Stimulated activated CD4-positive, alpha-beta T cell treated with anti-CD3 and anti-CD28 coated beads, Interleukin-15, amount 100 ng/mL, for 1 hour (primary cell): ENCODE measurements at places on chromosomes 1 and 21.
A peak's percentile ranks its signal among the peaks of the same experiment; 100 is the strongest.

- no peak for DNase-seq
Observed at GRCh38 chr1:220124542-220124941, 30.6 kb downstream of the IARS2 start.

DNA sequence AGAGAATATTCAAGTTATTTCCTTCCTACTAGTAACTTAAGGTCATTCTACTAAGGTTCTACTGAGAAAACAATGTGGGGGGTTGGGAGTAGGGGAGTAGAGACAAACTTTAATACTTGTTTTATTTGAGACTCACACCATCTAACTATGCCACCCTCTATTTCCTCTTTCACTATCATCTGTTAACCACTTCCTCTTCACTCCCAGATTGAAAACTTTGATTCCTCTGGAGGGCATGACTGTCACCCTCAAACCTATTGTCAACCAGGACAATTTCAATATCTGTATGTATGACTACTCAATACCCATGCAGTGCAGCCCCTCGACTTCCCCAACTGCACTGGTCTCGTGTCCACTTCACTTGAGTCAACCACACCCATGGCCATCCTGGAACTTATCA lies 165.6 kb upstream of the POGK start:
- no peak for DNase-seq

DNA sequence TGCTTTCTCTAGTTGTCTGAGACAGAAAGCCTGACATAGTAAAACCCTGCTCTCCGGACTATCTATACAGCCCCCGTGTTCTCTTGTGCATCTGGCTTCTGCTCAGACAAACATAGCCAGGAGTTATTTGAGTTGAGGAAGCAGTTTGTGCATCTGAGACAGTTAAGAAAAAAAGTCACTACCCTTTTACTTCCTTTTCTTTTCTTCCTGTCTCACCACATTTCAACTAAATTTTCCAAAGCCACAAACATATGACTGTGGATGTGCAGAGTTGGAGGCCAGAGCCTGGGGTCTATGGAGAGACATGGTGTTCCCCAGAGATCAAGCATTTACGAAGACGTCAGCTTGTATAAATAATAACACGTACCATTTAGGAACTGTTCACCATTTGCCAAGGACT lies 158.5 kb upstream of the FGGY start:
- DNase-seq, result no peak

GRCh38 chr1:147072482-147073432 lies 99.5 kb downstream of the PRKAB2 start:
- no peak for DNase-seq

DNA sequence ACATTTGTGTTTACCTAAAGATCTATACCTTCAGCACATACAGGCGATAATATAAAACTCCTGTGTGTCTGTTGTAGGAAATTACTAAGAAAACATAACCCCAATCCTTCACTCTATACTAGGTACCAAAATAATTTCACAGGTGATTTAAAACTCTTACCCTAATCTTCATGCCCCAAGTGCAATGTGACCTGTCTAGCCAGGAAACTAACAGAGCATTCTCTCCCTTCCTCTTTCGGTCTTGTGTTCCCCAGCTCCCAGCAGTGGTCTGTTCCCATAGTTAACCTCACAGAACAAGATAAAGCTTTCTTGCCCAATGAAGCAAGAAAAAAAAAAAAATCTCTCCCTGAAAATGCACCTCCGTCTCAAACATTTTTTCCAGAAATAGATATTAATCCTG lies 493.5 kb downstream of the DPYD start:
- DNase-seq, result no peak

DNA sequence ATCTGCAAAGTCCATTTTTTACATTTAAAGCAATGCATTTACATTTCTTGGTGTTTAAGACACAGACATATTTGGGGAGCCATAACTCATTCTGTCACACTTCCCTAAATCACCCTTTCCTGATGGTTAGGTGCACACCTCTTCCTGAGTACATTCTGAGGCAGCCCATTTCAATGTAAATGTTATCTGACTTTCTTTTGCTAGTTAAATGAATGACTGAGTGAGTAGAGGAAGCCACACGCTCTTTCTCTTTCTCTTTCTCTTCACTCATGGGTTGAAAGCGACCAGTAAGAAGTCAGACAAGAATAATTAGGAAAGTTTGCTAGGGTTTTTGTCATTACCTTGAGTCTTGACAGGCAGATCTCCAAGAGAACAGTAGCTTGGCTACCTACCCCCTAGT lies 143.1 kb downstream of the S1PR1 start:
- DNase-seq, result no peak

DNA sequence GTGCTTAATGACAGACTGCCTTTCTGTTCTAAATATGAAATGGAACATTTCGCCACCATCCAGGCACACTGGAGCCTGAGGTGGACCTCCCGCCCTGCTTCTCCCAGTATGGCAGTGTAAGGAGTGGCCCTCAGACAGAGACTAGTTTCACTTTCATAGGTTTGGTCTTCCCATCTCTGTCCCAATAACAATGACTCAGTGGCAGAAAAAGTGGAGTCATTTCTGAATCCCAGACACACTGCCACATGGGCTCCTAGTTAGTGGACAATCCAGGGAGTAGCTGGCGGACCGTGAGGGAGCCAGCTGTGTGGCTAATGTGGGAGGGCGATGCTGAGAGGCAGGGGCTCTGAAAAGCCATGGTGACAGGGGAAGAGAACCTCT lies 95.6 kb upstream of the TSPAN2 start:
- DNase-seq, result no peak

DNA sequence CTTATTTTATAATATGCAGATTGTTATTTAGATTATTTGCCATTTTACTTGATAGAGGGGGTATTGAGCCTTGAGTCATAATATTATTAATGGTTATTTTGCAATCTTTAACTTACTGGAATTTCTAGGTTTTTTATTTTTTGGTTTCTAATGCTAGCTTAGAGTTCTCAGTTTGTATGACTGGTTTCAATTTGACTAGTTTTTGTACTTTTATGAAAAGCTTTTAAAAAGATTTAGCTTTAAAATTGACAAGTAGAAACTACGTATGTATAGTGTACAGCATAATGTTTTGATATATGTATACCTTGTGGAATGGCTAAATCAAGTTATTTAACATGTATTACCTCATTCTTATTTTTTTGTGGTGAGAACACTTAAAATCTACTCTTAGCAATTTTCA lies 41.5 kb downstream of the CEP350 start:
- DNase-seq, result no peak

- DNase-seq, result peak; percentile 35
Observed at GRCh38 chr21:44911384-44912157, 9.1 kb downstream of the ITGB2 start.

DNA sequence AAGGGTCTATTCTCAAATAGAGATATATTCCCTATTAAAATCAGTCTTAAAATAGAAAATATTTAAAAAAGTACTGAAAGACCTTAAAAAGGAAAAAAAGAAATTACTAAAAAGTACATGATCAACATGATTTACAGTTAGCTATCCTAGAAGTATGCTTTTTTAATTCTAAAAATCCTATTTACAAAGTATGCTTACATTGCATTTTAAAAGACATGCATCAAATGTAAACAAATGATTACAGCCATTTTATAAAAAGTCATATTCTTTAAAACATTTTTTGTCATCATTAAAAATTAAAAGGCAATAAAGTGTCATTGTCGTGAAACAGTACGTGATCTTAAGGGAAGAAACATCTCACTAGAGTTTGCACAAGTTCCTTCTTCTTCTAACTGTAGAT lies 7.9 kb upstream of the C1orf52 start:
- DNase-seq, result no peak

- DNase-seq, result no peak
Observed at GRCh38 chr1:231053493-231054162, 13.6 kb upstream of the FAM89A start.

DNA sequence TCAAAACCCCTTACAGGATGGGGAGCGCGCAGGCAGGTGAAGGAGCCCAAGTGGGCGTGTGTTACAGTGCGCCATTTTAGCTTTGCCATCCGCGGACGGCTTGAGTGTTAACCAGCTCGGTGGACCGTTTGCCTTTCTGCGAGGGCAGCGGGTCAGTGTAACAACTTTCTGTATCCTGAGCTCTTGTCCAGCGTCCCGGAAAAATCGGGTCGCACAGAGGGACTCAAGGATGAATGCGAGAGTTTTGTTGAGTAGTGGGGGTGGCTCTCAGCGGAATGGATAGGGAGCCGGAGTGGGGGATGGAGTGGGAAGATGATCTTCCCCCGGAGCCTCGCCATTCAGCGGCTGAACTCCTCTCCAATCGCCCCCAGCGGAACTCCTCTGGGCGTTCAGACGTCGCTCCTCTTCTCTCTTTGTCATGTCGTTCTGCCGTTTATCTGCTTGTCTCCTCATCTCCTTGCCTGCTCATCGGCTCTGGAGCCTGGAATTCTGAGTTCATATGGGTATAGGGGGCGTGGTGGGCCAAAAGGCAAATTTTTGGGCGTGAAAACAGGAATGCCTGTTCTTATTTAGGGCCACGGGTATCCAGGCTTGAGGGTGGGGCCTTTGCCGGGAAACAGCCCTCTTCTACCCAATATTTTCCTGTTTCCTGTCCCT lies 295.4 kb downstream of the CTH start:
- DNase-seq, result no peak

DNA sequence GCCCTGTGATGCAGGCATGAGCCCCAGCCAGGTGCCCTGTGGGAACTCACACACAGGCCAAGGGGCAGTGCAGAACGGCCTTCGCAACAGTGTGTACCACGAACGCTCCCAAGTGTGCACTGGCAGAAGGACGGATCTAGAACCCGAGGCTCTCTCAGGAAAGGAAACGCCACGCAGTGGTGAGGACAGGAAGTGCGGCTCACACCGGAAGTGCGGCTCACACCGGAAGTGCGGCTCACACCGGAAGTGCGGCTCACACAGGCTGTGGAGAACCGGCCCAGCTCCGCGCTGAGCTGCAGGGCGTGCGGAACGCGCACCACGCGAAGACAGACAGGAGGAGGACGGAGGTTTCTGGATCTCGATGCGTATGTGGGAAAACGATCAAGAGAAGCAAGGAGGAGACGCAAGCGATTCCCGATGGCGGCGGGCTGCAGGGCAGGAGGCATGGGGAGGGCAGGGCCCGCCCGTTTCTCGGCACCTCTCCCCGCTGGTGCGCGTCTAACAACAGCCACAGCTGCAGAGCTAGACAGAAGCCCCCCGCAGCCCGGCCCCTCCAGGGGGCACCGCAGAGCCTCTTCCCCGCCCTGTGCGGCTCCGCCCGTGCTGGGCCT lies 35.9 kb upstream of the TMEM52 start:
- DNase-seq, result no peak

- no peak for DNase-seq
Observed at GRCh38 chr1:234517110-234517802, 38.3 kb upstream of the TARBP1 start.

DNA sequence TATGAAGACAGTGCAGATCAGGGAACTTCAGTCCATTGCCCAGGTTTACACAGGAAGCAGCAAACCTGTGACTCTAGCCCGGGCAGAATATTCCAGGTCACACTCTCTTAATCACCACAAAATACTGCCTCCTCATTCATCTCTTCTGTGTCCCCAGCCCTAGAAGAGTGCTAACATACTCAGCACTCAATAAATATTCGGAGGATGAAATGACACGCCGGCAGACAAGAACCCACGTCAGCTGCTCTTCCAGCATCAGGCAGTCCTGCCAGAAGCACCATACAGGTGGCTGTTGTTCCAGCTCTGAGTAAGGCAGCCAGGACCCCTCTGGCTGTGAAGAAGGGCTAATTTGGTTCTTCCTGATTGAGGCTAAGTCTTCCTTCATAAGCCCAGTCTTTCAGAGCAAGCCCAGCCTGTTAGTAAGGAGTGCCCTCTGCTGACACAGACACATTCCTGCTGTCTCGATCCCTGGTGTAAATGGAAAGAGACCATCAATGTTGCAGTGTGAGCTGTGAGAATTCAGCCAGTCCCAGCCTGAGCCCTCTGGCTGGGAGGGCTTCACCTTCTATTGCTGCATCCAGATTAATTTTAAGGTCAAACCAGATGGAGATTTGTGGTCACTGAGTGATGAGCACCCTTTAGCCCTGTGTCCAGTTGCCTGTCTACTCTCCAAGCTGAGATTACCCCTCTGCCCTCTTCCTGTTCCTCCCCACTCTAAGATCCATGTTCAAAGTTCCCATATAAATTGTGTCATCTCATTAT lies 45.0 kb upstream of the KIRREL1 start:
- DNase-seq, result no peak

DNA sequence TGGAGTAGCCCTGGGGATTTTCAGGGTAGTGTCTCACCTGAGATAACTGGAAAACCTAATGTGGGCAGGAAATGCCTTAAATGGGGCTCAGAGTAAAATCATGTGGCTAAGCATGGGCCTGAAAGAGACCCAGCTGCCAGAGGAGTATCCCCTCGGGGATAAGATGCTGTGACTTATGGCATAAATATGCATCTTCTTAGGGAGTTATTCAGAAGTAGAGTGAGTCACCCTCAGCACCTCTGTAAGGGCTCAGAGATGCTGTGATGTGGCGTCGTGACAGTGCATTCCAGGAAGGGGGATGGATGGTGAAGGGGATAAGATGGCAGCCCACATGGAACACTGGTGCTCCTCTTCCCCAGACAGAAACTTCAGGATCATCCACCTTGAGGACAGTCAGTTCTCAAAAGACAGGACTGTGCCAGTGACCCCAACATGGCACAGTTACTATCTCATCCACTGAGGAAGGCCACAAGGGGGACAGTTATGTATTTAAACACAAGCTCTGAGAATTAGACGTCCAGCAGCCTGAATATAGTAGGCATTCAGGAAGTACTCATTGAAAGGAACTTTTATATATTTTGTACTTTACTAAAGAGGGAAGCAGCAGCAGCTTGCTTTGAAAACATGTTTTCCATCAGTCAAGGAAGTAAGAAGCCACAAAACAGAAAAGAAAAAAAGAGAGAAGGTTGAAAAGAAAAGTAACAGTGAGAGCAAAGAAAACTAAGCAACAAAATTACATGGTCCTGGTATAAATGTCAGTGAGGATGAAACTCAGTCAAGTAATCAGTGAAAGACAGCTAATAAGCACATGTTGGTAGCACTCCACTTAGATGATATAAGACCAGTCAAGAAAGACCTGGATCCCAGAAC lies 8.3 kb downstream of the IL24 start:
- DNase-seq, result no peak

DNA sequence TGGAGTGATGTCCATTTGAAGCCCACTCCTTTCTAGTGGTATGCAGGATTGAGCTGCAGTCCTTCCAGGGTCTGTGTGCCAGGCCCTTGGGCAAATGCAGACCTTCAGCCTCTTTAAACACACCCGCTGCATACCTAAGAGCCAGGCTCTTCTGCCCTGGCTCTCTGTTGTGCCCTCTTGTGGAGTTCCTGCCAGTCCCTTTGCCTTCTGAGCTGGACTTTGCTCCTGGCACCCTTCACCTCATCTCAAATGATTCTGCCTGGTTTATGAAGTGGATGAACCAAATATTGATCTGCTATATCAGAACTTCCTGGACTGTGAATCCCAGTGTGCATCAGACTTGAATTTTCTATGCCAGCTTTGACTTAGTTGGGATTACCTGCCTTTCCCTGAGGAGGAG lies 158.8 kb downstream of the URB2 start:
- no peak for DNase-seq

DNA sequence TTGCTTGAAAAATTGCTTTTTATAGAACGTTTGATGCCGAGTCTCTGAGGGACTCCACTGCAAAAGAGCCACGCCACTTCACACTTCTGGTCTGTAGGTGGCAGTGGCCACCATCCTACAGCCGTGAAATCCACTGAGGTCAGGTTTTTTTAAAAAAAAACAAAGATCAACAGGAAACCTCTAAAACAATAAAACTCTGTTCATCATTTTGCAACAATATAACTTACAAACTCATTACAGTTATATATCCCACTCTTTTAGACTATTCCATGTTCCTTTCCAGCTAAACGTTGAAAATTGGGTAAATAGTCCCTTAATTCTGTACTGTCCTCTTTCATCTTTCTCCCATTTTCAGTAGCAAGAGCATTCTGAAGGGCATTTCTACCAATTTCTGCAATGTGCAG lies 64.6 kb upstream of the FMN2 start:
- DNase-seq, result no peak
